Parietal lobe (tissue), 2 donors: ENCODE measurements at places on chromosomes 6 and 20. TPM values are rescaled to one million over a fixed set of nuclear protein-coding genes. Genes with fewer than 3 reads are reported as not detected.

The MAS1L gene
- total RNA-seq: not detected

The HLA-A gene
- 48.5 TPM for total RNA-seq

The C4B gene
- 8.8 TPM for total RNA-seq

The SPTLC3 gene
- 0.63 TPM for total RNA-seq

The BIRC7 gene
- not detected for total RNA-seq

The SALL4 gene
- total RNA-seq: 0.31 TPM

The FAM210B gene
- total RNA-seq: 12.5 TPM

The POU5F1 gene
- total RNA-seq: not detected

The KCNB1 gene
- 14.4 TPM for total RNA-seq

The MOG gene
- 0.31 TPM for total RNA-seq

The OLIG3 gene
- not detected for total RNA-seq

The C20orf144 gene
- total RNA-seq: 0.31 TPM

The CFAP61 gene
- total RNA-seq: 3.1 TPM

The CDH22 gene
- 1.6 TPM for total RNA-seq
